ENCODE measurements at places on chromosomes 3 and 15.

GRCh38 chr15:25368850-25369249 is 70.0 kb downstream of the UBE3A start:
- DNase-seq = no peak

DNA sequence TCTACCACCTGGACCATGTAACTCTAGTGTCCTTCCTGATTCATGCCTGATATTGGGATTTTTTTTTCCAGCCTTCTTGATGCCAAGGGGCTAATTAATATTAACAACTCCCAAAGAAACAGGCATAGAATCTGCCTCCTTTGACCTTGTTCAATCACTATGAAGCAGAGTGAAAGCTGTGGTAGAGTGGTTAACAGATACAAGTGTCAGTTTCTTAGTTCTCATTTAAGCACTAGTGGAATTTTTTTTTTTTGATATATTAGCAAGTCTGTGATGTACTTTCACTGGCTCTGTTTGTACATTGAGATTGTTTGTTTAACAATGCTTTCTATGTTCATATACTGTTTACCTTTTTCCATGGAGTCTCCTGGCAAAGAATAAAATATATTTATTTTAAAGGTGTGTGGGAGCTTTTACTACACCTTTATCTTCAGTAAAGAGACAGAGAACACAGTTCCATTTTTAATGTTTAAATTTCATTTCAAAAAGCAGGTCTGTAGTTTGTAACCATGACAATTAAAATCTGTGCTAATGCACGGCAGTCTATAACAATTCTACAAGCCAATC is 67.1 kb downstream of the TOP2B start:
- no peak for DNase-seq

DNA sequence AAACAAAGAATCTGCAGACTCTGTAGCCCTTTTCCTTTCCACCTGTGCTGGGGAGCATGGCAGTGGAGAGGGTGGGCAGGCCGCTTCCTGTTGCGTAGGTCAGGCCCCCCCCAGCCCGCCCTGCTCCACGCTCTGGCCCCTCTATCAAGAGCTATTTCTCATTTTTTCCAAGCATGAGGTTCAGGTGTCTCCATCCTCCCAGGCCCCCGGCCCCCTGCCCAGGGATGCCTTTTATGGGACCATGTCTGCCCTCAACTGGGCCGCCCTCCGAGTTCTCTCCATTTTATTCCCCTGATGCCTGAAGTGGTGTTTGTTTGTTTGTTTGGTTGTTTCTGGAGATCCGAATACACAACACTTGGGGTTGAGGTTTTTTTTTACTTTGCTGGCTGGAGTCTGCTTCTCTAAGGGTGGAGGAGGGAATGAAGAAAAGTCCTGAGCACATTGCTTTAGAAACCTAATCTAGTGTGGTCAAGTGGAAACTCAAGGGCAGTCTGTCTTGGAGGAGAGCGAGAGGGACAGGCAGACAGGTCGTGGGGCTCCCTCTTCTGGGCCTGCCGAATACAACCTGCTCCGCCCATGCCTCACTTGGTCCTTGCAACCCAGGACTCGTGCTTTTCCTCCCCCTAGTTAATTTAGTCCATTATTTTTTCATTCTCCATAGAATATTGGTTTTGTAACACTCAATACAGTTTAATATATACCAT is 176.5 kb upstream of the LYSMD4 start:
- no peak for DNase-seq

DNA sequence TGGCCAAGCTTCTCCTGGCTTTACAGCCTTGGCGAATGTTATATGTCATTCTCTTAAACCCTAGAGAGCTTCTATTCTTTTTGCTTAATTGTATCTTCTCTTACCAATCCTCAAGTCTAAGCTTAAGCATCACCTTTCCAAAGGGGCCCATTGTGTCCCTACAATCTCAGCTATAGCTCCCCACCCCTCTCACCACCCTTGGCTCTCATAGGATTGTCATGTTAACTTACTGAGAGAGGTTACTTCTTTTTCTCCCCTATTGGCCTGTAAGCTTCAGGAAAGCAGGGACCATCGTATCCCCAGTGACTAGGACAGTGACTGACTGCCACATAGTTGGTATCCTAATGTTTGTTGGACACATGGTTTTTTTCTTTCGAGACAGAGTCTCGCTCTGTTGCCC is 43.3 kb upstream of the LMOD3 start:
- no peak for DNase-seq

- DNase-seq = no peak
Observed at GRCh38 chr3:42377681-42378080, 32.7 kb downstream of the LYZL4 start.

- DNase-seq = no peak
Observed at GRCh38 chr3:123449102-123449996, 459 bp upstream of the ADCY5 start.

GRCh38 chr15:71013446-71013845 is 101.8 kb upstream of the THSD4 start:
- DNase-seq = no peak

- no peak for DNase-seq
Observed at GRCh38 chr3:154900816-154901215, 179.3 kb upstream of the MME start.

DNA sequence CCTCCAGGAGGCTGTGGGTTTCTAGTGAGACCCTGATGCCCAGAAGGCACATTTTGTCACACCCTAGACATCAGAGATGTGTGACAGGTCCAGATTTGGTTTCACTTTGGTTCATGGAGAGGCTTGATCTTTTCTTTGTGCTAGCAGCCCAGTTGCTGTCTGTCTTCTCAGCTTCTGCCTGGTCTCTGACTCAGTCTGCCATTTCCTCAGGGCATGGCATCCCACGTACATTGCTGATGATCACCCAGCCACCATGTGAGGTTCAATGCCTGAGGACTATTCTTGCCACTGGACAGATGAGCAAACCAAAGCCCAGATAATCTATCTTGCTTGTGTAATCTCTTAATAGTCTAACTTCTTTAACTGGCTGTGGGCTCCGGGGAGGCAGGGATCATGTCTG is 144.9 kb upstream of the MRPS22 start:
- no peak for DNase-seq

DNA sequence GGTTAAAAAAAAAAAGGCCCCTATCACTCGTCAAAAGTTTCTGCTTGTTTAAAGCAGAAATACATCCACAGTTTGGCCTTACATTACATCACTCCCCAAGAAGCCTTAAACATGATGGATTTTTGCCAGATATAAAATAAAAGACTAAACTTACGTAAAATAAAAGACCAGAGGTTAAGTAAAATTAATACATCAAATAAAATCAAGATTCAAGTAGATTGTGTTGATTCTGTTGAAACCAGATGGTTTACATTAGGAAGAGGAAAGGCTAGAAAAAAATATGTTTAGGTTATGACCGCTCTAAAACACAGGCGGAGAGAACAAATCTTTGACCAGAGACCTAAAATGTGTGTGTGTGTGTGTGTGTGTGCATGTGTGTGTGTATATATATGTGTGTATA is 104.1 kb downstream of the DUT start:
- DNase-seq = no peak

DNA sequence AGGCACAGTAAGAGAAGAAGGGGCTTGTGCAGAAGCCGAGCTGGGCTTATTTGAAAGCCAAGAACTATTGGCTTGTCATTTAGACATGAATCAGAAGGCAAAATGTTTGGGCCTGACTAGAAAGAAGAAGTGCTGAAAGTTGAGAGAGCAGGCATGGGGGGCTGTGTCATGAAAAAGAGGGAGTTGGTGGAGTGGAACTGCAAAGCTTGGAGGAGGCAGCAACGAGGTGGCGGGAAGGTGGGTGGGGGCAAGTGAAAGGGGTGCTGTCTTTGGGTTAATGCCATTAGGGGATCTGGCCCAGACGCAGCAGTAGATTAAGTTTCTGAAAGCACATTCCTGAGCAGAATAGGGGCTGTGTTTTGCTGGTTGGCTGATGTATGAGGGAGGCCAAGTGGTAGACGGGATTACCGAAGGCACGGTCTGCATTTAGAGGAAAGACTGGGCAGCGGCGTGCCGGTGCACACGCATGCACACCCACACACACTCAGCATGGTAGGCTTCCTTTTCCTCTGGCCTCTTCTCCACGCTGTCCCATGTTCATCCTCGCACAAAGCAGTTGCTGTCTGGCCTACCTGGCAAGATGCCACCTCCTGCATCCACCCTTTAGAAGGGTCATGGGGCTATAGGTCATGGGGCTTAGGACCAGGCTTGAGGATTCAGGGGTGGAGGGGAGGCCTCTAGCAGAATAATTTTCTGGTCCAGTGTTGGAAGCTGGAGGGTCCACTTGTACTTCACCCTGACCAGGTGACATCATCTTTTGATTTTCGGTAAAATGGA is 43.0 kb downstream of the BOC start:
- no peak for DNase-seq

- no peak for DNase-seq
Observed at GRCh38 chr15:74129586-74130154, 716 bp upstream of the ISLR2 start.

GRCh38 chr3:85912980-85913379 is 954.2 kb downstream of the CADM2 start:
- DNase-seq = peak; percentile 67

DNA sequence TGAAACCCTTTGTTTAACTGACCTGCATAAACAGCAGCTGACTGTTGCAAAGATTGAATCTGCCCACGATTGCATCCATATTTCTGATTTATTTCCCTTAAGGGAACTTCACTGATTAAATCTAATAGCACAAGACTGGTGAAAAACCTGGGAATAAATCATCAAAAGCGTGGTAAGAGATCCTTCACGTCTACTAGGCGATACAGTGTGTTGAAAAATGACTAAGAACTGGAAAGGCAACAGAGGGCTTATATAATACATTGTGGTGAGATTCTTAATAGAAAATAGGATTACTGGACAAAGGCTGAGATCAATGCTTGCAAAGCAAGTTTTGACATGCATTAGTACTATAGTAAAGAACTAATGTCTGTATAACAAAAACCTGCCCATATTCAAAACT is 49.0 kb downstream of the POLQ start:
- no peak for DNase-seq

DNA sequence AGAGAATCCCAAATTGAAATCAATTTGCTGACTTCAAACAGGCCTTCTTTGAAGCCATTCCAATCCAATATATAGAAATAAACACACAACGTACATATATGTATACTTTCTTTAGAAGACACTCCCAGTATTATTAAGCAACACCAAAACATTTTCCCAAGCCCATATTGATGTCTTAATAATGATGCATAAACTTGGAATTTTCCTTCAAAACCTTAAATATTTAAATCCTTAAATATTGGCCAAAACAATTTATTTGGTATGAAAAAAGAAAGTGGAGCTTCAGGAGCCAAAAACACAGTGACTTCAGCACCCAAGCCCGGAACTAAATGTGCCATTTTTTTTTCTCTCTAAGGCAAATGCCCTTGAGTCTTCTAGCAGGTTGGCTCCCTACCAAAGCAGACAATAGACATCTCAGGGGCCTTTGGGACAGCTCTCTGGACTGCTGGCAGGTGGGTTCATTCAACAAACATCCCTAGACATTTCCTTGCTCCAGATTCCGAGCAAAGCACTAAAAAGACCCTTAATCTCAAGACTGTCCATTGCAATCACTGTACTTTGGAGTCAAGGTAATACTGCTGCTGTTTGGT is 384.7 kb downstream of the NTRK3 start:
- DNase-seq = no peak

- DNase-seq = peak; percentile 39
Observed at GRCh38 chr3:197151580-197151979, 122.0 kb upstream of the MELTF start.

- DNase-seq = no peak
Observed at GRCh38 chr3:69838696-69839515, 99.6 kb downstream of the MITF start.

DNA sequence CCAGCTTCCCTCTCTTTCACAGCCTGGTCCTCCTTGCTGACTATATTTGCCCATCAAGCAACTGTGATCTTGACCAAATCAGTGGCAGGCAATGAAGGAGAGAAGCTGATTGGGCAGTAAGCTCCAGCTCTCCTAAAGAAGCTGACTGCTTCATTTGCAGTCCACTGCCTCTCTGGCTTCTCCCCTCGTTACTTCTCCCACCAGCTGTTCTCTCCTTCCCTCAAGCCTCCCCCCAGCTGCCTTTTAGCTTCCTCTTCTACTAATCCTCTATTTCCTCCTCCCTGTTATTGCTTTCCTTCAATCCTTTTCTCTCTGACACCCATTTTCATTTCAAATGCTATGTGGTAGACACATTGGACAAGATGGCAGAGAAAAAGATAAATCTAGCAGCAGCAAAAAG is 474.7 kb upstream of the UBE2E2 start:
- DNase-seq = no peak

GRCh38 chr3:154310840-154311239 is 13.4 kb downstream of the DHX36 start:
- DNase-seq = peak; percentile 3

- no peak for DNase-seq
Observed at GRCh38 chr3:38608961-38609360, 40.5 kb downstream of the SCN5A start.

DNA sequence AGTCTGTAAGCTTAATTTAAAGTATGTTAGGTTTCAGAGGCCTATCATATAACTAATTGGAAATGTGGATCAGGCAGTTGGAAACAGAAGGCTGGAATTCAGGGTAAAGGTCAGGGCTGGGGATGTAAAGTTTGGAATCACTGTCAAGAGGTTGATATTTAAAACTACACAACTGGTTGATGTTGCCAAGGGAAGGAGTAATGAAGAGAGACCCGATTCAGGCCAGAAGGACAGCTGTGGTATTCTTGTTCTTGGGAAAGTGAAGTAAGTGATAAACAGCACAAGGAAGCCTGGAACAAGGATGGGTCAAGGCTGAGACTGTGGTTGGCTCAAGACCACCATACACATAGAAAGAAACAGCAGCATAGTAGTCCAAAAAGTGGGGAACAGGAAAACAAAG is 654.2 kb downstream of the NTRK3 start:
- no peak for DNase-seq

DNA sequence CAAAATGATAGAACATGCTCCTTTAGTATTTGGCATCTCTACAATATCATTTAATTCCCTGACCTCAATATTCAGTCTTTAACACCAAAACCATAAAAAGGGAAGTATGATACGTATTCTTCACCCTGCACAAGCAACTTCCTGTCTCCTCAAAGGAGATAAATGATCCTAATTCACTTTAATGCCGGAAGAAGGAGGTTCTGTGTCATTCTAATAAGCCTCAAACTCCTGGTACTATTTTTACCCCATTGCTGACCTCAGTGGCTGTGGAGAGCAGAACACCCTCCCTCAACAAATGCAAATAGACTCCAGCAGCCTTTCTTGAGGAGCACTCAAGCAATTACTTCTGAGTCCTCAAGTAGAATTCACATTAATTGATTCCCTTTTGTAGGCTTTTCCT is 173.3 kb downstream of the TMEM108 start:
- no peak for DNase-seq

GRCh38 chr15:82774496-82774895 is 31.4 kb downstream of the FSD2 start:
- no peak for DNase-seq
